Femur (tissue), 1 donor: ENCODE measurements at places on chromosomes 4 and X.

- DNase-seq = no peak
Measured at GRCh38 chr4:145716661-145717200, 36.8 kb downstream of the C4orf51 start.

GRCh38 chrX:53256446-53257041, 24.8 kb downstream of the IQSEC2 start:
- DNase-seq = no peak

- no peak for DNase-seq
Measured at GRCh38 chr4:74440356-74440755, 4.6 kb upstream of the AREG start.

GRCh38 chr4:81369886-81370285, 101.8 kb downstream of the RASGEF1B start:
- DNase-seq = no peak
